ENCODE measurements at places on chromosomes 13 and 19.

DNA sequence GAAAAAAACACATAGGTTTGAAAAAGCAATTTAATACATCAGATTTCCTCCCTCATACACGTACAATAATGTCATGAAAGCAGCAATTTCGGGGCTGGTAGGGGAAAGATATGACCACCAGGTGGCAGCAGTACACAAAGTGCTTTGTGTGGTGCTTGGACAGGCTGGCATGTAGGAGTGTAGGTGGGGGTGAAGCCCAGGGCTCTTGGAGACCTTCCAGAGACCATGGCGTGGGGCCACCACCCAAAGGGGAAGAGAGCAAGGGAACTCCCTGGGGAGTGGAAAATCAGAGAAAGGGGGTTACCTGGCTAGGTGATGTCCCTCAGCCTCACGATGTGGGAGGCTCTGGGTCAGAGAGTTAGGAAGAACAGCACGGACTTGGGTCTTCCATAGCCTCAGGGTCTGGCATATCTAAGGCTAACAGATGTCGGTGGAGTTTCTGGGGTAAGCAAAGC is 11.8 kb upstream of the CCNA1 start:
- DNase-seq, result peak; percentile 81

GRCh38 chr13:50244713-50245574 is 229.7 kb downstream of the KCNRG start:
- DNase-seq, result peak; percentile 21

- no peak for DNase-seq
These were observed 126.7 kb downstream of the SOX1 start for GRCh38 chr13:112193463-112194166.

DNA sequence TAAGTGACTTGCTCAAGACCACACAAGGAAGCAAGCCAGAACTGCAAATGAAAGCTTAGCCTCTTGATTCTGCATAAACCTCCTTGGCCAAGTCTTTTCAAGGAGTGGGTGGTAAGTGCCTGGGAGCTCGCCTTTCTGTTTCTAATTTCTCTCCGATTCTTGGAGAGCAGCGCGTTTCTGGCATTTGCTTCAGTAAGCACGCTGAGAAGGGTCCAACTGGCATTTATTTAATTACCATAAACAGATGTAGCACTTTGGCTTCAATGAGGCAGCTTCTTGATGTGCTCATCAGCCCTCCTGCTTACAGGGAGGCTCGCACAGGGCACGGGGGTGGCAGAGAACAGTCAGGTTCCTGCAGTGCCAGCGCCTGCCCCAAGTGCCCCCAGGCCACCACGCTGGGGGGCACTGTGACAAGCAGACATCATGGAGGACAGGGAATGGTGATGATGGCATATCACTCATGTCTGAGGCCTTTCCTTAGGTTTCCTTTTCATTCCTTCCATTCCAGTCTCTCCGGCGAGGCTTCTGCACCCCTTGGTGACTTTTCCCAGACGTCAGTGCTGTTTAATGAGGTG is 13.3 kb downstream of the SIAH3 start:
- no peak for DNase-seq

- no peak for DNase-seq
These were observed 41.2 kb upstream of the TPM4 start for GRCh38 chr19:16034958-16035560.

DNA sequence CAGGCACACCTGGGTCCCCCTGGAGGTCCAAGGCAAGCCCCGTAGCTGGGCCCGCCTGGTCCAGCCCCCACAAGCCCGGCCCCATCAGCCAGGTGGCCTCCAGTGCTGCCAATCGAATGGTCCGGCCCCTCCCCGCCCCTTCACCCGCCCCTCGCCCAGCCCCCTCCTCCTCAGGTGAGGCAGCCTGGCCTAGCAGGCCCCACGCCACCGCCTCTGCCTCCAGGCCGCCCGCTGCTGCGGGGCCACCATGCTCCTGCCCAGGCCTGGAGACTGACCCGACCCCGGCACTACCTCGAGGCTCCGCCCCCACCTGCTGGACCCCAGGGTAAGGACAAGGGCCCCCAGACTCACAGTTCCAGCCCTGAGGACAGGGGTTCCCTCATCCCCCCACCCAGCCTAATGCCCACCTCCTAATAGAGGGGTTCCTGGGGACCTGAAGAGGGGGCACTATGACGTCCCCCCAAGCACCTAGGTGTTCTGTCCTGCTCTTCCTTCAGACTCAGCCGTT is at the start of gene HPN:
TSS of gene HPN (plus strand) at position 174 of the 508 bp plus-strand sequence. CDS start 786 bp downstream, outside the sequence.
- no peak for DNase-seq

DNA sequence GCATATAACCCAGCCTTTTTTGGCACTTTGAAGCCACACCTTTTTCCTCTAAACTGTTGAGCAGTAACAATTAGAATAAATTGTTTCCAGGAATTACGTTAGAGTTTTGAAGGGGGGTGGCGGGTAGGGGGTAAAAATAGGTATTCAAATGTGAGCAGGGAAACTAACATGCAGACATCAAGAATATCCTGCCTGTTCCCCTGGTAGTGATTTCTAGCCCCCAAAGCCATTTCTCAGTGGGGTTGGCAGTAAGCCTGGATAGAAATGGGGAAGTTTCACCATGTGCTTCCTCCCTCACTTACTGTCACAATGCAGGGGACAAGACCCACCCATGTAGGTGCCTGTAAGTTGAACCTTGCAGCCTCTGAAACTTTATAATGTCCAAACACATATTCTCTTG is 3.8 kb downstream of the DOCK9 start:
- no peak for DNase-seq

DNA sequence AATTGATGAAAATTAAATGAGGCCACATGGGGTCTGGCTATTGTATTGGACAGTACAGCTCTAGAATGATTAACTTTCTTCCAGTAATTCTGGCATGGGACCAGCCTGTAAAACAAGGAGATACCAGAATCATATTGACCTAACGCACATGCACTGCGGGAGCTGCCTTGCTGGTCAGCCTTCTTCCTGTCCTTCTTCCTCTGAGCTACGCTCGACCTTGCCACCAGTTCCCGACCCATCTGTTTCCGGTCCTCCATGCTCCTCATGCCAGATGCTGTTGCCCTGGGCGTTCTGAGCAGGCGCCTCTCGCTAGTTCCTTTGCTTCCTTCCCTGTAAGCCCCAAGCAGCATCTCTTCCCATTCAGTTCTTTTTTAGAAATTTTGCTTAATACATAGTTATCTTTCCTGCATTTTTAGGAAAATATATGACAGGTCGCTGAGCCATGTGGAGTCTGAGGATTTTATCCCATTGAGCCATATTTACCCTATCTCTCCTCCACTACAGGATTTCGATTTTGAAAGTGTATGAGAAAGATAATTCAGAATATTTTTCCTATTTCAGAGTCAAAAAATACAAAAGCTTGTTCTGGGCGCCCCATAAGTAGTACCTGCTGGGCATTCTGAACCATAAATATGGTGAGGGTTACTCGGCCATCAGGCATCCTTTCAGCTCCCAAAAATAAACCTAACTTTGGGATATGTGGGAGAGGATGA is 38.6 kb downstream of the TNFRSF19 start:
- peak; percentile 88 for DNase-seq

DNA sequence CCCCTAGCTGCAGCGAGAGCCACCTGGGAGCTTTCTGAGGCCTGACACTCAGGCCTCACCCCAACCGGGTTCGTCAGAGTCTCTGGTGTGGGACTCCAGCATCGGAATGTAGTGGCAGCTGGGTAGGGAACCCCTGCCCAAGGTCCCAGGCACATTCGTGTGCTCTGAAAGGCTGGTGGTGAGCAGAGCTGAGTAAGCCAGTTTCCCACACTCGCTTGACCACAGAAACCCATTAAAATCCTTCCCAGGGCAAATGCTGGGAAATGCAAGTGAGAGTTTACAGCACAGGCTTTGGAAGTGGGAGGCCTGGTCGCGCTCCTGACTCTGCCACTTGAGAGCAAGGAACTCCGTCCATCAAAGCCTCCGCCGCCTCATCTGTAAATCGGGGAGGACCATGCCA is 4.2 kb downstream of the TRAPPC6A start:
- DNase-seq, result no peak

DNA sequence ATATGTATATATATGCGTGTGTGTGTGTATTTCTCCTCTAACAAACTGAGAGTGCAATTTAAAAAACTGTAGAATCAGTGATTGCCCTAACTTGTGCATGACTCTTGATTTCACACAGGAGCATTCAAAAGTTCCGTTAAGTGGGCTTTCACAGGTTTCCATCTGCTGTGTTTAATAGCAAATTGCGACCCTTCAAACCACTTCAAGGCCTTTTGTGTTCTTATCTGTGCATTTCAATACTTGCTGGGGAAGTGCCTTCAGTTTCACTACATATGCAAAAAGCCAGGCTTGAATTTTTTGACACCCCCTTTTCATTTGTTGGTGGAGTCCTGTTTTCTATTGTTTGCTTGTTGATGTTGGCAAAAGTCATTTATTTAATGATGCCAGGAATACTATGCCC is 158.0 kb downstream of the TM9SF2 start:
- DNase-seq, result no peak

DNA sequence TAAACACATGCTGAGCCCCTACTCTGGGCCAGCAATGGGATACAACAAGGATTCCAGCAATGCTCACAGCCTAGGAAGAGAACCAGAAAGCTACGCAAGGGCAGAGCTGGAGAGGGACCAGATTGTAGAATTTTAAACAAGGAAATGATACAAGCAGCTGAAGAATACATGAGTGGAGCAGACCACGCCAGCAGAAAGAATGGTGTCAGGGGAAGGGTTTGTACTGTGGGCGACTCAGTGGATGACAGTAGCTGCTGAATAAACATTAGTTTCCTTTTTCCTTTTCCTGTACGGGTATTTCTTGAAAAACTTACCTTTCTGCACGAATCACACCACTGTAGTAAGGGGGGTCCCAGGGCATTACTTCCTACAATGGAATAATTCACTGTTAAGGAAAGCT is 30.7 kb downstream of the MIPEP start:
- no peak for DNase-seq

DNA sequence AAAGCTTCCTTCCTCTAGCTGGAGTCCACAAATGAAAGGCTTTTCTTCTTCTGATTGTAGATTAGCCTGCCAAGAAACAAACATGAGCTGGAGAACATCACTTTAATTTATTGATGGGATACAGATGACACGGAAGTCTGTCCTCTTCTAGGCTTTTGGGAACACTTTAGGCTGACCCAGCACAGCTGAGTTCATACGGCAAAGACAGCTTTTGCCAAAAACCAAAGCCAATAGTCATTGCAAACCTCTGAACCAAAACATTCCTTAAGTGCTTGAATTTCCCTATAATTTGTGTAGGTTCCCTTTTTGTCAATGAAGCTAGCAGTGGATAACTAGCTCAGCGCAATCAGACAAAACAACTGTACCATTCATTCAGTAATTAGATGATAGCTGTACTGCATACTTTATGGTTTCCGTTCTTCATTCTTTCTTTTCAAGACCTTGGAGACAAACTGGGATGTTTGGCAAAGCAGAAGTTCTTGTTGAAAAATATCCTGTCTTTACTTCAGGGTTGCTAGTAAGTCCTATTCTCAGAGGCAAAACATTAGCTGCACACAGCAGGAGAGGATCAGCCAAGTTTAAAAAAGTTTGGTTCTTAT is 95.7 kb upstream of the SPRY2 start:
- DNase-seq, result no peak

DNA sequence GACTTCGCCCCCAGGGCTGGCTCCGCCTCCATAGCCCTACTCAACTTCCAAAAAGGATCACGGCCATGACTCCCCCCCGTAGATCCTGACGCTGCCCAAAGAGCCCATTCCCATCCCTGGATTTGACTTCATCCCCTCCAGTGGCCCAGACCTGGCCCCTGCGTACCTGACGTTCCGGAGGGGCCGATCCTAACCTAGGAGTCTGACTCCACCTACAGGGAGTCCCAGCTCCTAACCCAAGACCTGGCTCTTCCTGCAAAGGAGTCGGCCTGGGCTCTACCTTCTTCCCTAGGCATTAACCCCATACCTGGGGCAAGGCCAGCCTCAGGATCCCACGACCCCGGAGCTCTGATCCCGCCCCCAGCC is 10.8 kb downstream of the STAP2 start:
- DNase-seq, result no peak

DNA sequence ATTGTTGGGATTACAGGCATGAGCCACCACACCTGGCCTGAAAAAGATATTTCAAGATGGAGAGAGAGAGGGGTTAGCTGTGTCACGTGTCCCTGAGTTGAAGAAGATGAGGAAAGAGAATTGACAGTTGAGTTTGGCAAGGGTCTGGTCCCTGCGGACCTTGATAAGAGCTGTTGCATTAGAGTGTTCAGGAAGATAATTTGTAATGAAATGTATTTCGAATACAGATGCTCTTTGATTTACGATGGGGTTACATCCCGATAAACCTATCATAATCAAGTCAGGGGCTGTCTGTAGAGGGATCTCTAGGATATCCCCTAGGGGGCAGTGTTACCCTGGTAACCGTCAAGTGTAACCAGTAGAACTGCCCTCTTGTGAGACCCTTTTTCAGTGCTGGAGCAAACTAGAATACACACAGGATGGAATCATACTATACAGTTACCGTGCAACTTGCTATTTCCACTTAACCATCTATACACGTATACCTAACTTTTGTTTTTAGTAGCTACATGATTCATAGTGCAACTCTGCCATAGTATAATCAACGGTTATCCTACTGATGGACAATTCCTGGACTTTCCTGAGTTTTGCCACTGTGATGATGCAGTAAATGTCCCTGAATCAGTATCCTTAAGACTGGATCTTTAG is 1.5 kb upstream of the ELOF1 start:
- peak; percentile 83 for DNase-seq

GRCh38 chr19:48965806-48966540 is 864 bp downstream of the FTL start:
- DNase-seq, result peak; percentile 71

DNA sequence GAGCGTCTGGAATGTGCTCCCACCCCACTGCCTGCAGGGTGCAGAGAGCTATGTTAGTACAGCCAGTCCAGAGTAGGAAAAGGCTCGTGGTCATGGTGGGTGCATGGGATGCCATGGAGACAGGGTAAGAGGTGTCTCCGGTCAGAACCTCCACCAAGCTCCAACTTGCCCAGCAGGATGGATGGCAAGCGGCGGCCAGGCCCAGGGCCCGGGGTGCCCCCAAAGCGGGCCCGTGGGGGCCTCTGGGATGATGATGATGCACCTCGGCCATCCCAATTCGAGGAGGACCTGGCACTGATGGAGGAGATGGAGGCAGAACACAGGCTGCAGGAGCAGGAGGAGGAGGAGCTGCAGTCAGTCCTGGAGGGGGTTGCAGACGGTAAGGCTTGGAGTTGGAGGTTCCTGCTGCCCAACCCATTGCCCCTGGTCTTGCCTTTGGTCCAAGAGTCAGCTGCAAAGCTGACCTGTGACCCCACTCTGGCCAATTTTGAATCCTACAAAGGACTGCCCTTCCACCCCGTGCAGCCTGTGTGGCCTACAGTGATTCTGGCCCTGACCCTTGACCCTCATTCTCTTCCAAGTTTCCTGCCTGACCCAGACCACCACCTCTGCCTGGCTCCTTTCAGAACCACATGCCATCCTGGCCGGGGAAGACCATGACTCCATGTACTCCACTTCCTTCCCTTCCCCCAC is 14.7 kb downstream of the POLD1 start:
- DNase-seq, result no peak

- DNase-seq, result no peak
These were observed 178.6 kb downstream of the SHISA2 start for GRCh38 chr13:25873242-25873612.

DNA sequence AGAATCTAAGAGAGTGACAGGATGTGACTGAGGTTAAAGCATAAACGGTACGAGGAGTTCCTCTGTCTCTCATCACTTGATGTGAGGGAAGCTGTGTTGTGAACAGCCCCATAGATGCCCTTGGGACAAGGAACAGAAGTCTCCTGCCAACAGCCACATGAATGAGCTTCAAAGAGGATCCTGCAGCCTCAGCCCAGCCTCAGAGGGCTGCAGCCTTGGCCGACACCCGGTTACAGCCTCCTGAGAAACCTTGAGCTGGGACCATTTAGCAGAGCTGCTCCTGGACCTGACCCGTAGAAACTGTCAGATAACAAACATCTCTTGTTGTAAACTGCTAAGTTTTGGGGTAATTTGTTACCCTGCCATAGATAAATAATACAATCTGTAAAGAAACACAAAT is 54.2 kb downstream of the CCNE1 start:
- no peak for DNase-seq
